Cortex of kidney (tissue), 1 donor: ENCODE measurements at places on chromosomes 6 and 20.

DNA sequence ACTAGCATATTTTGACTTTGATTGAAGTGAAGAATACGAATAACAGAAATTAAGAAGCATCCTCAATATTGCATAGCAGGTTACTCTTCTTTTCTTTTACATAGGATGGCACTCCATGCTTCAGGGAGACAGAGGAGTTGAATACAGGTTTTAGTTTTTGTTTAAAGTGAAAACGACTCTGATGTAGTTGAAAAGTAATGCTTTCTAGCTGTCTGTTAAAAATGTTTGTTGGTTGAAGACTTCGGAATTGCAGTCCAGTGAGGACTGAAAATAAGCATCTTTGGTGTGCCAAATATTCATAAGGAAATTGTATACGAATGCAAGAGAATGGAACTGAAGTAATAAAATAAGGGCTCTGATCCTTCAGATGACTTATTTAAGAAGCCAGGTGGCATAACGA is 618 bp upstream of the SLC16A10 start:
- no peak for DNase-seq

GRCh38 chr20:20367575-20368417 is at the start of gene INSM1:
TSS of gene INSM1 (plus strand) at chr20:20368104. CDS start at chr20:20368268, 164 bp downstream.
- DNase-seq = no peak

- no peak for DNase-seq
Measured at GRCh38 chr6:40825102-40825501, 213.9 kb downstream of the UNC5CL start.

DNA sequence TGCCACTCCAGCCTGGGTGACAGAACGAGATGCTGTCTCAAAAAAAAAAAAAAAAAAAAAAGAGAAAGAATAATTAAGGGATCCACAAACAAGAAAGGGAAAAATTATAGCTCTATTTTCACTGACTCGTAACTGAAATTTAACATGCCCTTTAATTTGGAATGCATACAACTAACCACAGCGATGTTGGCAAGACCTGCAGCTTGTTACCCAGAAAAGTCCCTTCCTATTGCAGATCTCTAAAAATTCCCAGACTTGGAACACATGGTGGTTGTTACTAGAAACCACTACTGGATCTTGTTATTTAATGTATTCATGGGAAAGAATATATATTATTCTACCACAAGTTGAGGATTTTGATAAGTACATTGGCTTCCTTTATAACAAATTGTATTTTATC is 27.8 kb upstream of the SMIM28 start:
- no peak for DNase-seq

DNA sequence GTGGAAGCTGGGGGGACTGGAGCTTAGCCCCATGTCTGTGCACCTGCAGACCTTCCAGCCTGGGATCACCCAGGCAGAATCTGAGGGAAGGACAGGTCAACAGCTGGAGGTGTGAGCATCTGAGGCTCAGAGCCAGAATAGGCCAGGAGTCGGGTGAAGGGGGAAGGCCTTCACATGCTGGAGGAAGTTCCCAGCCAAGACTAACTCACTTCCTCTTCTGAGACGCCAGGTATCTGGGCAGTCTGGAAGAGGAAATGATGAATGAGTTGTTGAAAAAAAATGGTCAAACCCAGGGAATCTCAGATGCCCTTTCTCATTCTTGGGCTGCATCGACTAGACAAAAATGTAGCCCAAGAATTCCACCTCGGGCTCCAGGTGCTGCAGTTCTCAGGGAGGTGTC is 73.6 kb upstream of the TIAM2 start:
- no peak for DNase-seq

- no peak for DNase-seq
Measured at GRCh38 chr6:3432416-3432815, 24.4 kb downstream of the SLC22A23 start.

DNA sequence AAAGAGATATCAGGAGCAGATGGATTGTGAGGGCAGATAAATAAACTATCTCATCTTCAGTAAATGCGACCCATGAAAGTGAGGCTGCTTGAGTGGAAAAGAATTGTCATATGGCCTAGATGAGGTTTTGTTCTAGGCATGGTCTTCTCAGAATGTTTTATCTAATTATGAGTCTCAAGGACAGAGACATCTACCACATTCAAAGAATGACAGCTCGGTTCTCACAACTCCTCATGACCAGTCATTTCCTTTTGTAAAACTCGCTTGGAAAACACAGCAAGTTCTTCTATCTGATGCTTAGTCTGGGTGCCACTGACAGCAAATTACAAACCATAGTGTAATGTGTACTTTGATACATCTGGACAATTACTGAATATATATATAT is 140.5 kb downstream of the CCDC170 start:
- DNase-seq = no peak

GRCh38 chr20:59643615-59644061 is 39.3 kb downstream of the PHACTR3 start:
- no peak for DNase-seq

- DNase-seq = no peak
Measured at GRCh38 chr6:116545651-116546050, at the start of gene TRAPPC3L. TSS of gene TRAPPC3L (minus strand) at chr6:116545684. CDS start at chr6:116545514, 170 bp downstream.

- DNase-seq = no peak
Measured at GRCh38 chr6:14759976-14760672, 485.7 kb upstream of the JARID2 start.

GRCh38 chr6:137498481-137499190 is 4.4 kb upstream of the OLIG3 start:
- DNase-seq = no peak

DNA sequence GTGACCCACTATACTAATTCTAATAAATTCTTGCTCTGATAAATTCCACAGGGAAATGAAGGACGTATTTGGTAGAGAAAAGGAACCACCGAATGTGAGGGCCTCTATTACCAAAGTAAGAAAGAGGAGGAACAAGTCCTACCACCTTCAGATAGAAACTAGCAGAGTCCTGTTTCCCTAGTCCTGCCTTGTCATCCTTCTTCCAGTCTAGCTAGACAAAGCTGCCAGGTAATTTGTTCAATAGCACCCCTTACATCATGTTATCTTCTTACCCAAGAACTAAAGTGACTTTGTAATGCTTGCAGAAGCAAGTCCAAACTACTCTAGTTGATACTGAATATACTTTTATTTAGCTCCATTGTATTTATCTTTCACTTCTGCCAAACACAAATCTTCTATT is 29.3 kb upstream of the FAM83B start:
- no peak for DNase-seq
